Ascending aorta (tissue), 2 donors: ENCODE measurements at places on chromosomes 6 and 20. TPM values are rescaled to one million over a fixed set of nuclear protein-coding genes. Genes with fewer than 3 reads are reported as not detected.

DNA sequence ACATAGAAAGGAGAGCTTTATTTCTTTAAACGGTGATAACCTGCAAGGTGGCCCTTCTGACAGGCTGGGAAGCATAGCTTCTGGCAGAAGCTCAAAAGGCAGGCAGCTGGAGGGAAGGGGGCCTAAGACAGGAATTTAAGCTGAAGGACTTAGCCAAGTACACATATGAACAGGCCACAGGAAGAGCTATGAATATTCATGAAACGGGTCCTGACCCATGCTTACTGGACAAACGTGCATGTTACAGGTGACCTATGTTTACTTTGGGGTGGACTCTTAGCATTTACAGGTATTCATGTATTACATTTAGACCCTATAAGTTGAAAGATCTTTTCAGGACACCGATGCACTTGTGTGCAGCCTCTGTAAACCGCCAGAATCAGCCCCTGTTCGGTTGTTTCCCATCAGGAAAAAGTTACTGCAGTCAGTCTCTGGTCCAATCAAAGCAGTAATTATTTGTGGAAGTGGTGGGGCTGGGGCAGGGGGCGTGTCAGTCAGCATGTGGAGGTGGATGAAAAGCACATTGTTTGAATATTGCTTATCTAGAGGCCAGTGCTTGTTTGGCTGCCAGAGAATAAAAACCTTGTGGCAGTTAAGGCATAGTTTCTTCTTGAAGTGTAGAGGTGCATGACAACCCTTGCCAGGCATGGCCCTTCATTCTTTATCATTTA is 2.9 kb upstream of the GZF1 start:
- no peak for DNase-seq
- H3K4me1 ChIP-seq, result peaks cover 19% of the 10 kb centered on the region
- no peak overlapping the region for H3K4me3 ChIP-seq
- peak overlapping the region; percentile 96 for H3K27ac ChIP-seq
- H3K27me3 ChIP-seq, result no peaks in the 10 kb centered on the region

GRCh38 chr6:16635810-16636602 is 125.3 kb downstream of the ATXN1 start:
- no peaks in the 10 kb centered on the region for H3K27me3 ChIP-seq
- H3K27ac ChIP-seq, result no peak overlapping the region
- no peak overlapping the region for H3K4me3 ChIP-seq
- no peaks in the 10 kb centered on the region for H3K36me3 ChIP-seq
- peaks cover 4% of the 10 kb centered on the region for H3K4me1 ChIP-seq
- no peak for DNase-seq

The RRBP1 gene
- 101 TPM for total RNA-seq

DNA sequence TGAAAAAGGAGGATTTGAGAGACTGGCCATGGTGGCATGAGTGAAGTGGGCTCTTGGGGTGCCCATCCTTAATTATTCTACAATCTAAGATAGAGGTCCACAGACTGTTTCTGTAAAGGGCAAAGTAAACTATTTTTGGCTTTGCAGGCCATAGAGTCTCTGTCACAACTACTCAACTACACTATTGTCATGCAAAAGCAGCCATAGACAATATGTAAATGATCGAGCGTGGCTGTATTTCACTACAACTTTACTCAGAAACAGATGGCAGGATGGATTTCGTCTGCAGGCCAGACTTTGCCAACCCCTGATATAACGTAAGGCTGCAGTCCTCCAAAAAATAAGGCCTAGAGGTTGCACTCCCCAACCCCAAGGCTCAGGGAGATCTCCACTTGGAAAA is 58.2 kb upstream of the NAA20 start:
- no peaks in the 10 kb centered on the region for H3K4me1 ChIP-seq
- no peak for DNase-seq
- no peak overlapping the region for H3K27ac ChIP-seq
- H3K36me3 ChIP-seq, result peaks cover 53% of the 10 kb centered on the region
- no peaks in the 10 kb centered on the region for H3K27me3 ChIP-seq

GRCh38 chr20:38987777-38988176 is 25.6 kb downstream of the DHX35 start:
- DNase-seq, result no peak
- no peaks in the 10 kb centered on the region for H3K27me3 ChIP-seq
- no peak overlapping the region for H3K4me3 ChIP-seq
- H3K36me3 ChIP-seq, result peaks cover 15% of the 10 kb centered on the region
- peaks cover 13% of the 10 kb centered on the region for H3K4me1 ChIP-seq

GRCh38 chr6:97468981-97469380 is 186.0 kb upstream of the MMS22L start:
- H3K4me3 ChIP-seq, result no peak overlapping the region
- no peaks in the 10 kb centered on the region for H3K4me1 ChIP-seq
- no peaks in the 10 kb centered on the region for H3K36me3 ChIP-seq
- no peak for DNase-seq
- no peaks in the 10 kb centered on the region for H3K27me3 ChIP-seq

The LY6G5B gene
- 24.1 TPM for total RNA-seq

- no peak for DNase-seq
- no peaks in the 10 kb centered on the region for H3K4me1 ChIP-seq
- no peaks in the 10 kb centered on the region for H3K27me3 ChIP-seq
- no peaks in the 10 kb centered on the region for H3K36me3 ChIP-seq
- H3K4me3 ChIP-seq, result no peak overlapping the region
- H3K27ac ChIP-seq, result no peak overlapping the region
These were observed 29.8 kb downstream of the APCDD1L start for GRCh38 chr20:58485393-58485792.

The F13A1 gene
- 91.9 TPM for total RNA-seq

DNA sequence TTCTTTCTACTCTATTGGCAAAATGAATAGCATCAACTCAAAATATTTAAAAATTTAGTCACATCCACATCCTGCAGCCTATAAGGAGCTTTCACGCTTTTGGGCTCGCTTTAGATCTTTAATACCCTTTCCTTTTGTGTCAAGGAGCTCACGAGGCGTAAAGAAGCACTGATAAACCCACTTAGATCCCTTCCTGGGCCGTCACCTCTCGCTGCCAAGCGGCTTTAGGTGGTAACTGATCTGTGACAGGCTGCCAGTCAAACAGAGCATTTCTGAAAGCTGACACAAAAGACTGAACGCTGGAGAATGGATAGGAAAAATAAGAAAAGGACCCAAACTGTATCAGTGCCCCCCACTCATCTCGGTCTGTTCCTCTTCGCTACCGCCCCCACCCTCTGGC is 385.7 kb upstream of the MMS22L start:
- no peak for DNase-seq
- H3K27ac ChIP-seq, result no peak overlapping the region

The JAG1 gene
- total RNA-seq, result 101 TPM

GRCh38 chr6:13228264-13229204 is 99.8 kb downstream of the TBC1D7 start:
- H3K27me3 ChIP-seq, result no peaks in the 10 kb centered on the region
- no peak for DNase-seq
- no peak overlapping the region for H3K27ac ChIP-seq

DNA sequence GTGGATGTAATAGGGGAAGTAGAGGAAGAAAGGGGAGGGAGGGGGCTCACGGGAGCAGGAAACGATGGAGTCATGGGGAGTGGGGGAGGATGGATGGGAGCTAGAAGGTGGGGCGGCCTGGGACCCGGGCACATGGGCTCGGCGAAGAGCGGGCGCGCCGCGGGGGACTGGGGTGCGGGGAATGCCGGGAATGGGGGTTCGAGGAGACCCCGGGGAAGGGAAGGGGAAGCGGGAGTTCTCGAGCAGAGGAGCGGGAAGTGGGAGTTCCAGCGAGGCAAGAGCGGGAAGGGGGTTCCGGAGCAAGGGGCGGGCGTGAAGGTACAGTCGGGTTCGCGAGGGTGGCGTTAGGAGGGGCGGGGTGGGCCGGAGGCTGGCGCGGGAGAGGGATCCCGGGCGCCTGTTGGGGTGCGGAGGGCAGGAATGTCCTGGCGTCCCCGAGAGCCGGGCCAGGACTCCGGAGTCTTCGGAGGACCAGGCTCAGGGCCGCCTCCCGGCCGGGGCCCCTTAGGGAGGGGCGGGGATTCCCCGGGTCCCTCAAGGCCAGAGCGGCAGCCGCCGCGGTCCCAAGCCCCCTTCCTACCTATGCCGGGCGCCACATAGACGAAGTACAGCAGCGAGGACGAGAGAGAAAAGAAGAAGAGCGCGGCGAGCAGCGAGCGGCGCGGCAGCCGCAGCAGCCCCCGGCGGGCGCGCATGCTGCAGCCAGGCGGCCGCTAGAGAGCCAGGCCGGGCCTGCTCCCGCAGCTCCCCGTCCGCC is 504 bp downstream of the B4GALT5 start:
- H3K27ac ChIP-seq, result peak overlapping the region; percentile 92
- no peaks in the 10 kb centered on the region for H3K36me3 ChIP-seq
- no peaks in the 10 kb centered on the region for H3K4me1 ChIP-seq

GRCh38 chr6:95578106-95578410 is 723 bp downstream of the MANEA start:
- peaks cover 18% of the 10 kb centered on the region for H3K4me1 ChIP-seq
- no peak for DNase-seq
- H3K4me3 ChIP-seq, result peak overlapping the region; percentile 89
- H3K27ac ChIP-seq, result peak overlapping the region; percentile 95
- H3K27me3 ChIP-seq, result no peaks in the 10 kb centered on the region

DNA sequence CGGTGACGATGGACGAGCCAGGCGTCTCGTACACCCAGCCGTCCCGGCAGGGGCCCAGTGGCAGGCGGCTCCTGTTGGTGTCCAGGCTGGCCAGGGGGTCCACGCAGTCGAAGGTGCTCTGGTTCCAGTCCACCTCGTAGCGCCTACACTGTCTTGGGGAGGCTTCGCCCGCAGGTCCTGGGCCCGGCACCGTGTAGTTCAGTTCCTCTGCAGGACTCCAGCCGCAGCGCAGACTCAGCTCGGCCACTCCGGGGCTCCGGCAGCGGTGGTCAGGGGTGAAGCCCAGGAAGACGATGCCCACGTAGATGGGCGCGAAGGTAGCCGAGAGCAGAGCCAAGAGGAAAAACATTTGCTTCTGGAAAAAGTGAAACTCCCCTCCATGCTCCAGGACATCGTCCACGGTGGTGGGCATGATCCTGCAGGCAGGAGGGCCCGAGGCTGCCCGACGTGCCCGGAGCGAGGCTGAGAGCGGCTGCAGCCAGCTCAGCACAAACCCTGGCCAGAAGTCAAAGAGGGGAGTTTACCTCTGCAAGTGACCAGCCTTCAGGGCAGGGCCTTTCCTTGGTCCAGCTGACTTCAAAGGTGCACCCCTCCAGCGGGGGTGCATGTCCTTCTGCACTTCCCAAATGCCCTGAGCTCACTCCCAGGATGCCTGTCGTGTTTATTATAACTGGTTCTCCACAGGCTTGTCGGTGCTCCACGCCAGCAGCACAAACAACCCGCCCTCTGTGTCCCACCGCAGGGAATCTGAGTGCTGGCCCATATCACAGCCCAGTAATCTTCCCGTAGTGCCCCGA is at the start of gene SLC22A2:
TSS of gene SLC22A2 (minus strand) at position 476 of the 797 bp plus-strand sequence. CDS start at position 412, 64 bp downstream.
- H3K27me3 ChIP-seq, result no peaks in the 10 kb centered on the region
- no peak within 1 kb of the TSS for H3K4me3 ChIP-seq
- no peak for DNase-seq
- no peaks in the 10 kb centered on the region for H3K36me3 ChIP-seq

The ZNF165 gene
- not detected for total RNA-seq

The HLA-DRA gene
- 220 TPM for total RNA-seq

The SOBP gene
- total RNA-seq, result 5.4 TPM
